ENCODE measurements at places on chromosomes 5 and 9. TPM values are rescaled to one million over a fixed set of nuclear protein-coding genes. Genes with fewer than 3 reads are reported as not detected.
A peak's percentile ranks its signal among the peaks of the same experiment; 100 is the strongest.

DNA sequence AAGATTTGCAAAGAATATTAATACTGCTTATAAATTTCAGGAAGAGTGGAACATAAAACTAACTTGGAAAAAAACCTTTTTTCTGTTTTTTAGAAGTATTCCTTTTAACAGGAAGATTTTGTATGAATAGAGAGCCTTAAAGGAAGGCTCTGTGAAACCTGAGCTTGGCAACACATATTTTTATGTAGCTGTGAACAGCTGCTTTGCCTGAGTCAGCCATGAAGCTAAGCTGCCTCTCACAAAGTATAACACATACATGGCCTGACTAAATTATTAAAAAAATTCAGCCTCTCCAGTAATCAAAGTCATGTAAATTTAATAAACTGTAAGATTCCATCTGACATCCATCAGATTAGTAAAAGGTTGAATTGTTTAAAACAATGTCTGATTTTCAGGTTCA, 547.5 kb downstream of the ELAVL2 start:
- DNase-seq: no peak

GRCh38 chr5:95671826-95672225, 11.0 kb downstream of the SPATA9 start:
- no peak for DNase-seq

DNA sequence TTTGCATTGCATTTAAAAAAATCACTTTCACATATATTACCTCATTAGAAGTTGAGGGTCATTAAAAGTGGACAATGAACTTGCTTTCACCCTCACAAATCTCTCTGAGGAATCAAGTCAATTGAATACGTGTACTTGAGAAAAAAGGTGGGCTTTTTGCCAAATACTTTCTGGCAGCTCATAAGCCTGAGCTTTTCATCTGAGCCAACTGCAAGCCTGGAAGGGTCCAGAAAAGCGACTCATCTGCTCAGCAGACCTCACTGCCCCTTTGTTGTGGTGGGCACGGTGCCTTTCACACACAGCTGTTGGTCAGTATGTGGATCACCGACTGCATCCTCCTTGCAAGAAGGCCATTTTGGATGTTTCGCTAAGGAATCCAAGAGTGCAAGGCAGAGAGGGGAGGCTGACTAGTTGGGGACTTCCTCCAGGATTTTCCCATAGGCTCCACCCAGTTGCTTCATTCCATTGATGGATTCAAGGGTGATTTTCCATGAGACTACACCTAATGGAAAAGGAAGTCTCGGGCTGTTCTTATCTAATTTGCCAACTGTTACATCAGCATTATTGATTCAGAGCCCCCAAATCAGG, 564.7 kb downstream of the PDE4D start:
- peak; percentile 72 for DNase-seq

GRCh38 chr5:107365320-107366109, 305.2 kb downstream of the EFNA5 start:
- no peak for DNase-seq

DNA sequence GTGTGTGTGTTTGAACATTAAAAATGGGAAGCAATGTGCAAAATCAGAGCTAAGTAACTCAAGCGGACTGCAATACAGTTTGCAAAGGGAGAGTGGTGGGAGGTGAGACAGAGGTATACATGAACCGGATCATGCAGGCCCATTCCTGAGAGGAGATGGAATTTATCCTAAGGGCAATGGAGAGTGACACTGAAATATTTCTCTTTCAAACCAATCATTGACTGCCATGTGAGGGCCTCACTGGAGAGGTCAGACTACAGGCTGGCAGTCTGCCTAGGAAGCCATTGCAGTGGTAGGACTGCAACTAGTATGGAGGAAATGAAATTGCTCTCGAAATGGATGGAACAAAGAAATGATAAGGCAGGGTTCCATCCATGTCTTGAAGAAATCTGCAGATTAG, 34.8 kb downstream of the TNFSF15 start:
- no peak for DNase-seq

The ASB6 gene
- 15.7 TPM for polyA plus RNA-seq

The GFI1B gene
- polyA plus RNA-seq: 1.4 TPM

The QRFP gene
- polyA plus RNA-seq: 0.47 TPM

Measured in left lung (tissue), 14 donors.